ENCODE measurements at places on chromosomes 3 and 15.

DNA sequence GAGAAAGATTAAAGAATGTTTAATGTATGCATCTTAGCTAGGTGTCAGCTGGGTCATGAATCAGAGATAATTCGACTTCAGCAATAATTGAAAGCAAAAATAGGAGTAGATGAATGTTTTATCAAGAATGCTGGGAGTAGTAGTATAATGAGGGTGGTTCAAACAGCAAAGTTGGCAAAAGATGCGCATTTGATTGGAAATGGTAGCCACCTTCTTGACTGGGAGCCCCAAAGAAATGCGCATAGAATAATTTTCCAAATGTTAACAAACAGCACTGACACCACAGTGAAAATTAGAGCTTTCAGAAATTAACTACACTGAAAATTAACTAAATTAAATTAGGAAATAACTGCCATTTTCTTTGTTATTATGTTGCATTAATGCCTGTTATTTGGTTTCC, 195.8 kb downstream of the TUSC7 start:
- H3K27me3 ChIP-seq: no peaks in the 10 kb centered on the region
- no peak overlapping the region for H3K27ac ChIP-seq
- H3K4me1 ChIP-seq: no peaks in the 10 kb centered on the region
- DNase-seq: no peak
- H3K4me3 ChIP-seq: no peak overlapping the region
- H3K36me3 ChIP-seq: no peaks in the 10 kb centered on the region

- no peaks in the 10 kb centered on the region for H3K36me3 ChIP-seq
- H3K4me3 ChIP-seq: no peak overlapping the region
- H3K27me3 ChIP-seq: no peaks in the 10 kb centered on the region
Measured at GRCh38 chr15:94844538-94845389, 613.4 kb downstream of the MCTP2 start.

DNA sequence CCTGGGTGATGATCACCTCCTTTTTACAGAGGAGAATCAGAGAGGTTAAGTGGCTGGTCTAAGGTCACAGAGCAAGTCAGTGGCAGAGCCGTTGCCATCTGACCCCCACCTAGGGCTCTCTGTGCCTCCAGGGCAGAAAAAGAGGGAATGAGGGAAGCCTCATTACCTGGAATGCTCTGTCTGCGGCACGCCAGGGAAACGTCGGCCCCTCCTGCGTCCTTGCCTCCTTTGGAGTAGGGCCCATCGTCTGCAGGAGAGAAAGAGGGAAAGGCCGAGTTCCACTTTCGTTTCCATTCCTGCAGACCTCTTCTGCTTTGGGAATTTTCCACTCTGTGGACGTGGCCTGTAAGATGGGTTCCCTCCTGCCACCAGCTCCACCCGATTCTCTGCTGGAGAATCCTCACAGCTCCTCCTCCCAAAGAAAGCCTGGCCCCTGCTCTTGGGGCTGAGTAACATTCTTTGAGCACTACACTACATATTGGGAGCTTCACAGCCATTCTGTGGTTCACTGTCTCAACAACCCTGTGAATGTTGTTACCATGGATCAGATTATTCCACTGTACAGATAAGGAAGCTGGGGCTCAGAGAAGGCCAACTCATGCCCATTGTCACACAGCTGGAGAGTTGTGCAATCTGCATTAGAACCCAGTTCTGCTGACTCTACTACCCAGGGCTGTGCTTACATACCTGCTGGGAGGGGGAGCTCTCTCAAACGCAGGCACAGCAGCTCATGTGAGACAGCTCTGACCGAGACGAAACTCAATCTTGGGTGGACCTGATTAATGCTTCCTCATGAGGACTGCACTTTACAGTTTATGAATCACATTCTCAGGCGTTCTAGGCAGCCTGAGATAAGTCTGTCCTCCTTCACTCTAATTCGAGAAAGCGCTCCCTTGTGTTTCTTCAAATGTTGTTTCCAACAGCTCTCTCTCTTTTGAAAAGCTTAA, 14.2 kb downstream of the GRIP2 start:
- H3K4me1 ChIP-seq: peaks cover 2% of the 10 kb centered on the region
- H3K27ac ChIP-seq: no peak overlapping the region
- peak; percentile 53 for DNase-seq
- H3K4me3 ChIP-seq: no peak overlapping the region
- peaks cover 13% of the 10 kb centered on the region for H3K27me3 ChIP-seq

DNA sequence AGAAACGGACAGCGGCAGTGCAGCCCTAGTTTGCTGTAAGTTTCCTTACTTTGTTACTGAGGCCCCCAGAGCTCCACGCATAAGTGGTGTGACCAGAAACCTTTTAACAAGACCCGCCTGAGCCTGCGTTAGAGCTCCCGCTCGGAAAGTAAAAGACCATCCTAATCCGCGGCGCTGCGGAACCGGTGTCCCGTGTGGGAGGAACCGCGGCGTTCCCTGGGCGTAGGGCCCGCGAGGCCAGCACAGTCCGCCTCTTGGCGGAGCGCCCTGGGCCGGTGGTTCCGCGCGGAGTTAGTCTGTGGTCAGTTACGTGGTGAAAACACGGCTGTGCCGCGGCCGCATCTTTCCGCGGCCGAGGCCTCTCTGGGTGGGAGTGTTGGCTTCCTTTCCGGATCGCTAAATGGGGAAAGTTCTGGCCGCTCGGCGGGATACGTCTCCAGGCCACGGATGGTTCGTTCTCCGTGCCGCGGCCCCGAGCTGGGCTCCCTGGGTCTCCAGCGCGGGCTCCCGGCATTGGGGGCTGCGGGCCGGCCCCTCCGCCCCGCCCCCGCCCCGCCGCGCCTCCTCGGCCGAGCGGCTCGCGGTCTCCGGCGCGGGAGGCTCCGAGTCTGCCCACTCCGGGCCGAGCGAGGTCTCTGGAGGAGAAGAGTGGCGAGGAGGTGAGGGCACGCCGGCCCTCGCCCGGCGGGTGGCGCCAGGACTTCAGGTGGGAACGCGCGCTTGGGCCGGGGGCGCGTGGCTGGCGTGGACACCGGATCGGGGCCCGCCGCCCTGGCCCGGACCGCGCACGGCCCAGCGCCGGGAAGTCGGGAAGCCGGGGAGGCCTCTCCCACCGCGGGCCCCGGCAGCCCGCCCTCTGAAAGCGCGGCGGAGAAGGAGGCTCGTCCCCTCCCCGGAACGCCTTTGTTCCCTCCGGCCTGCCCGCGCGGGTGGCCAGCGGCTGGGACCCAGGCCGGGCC, 754 bp downstream of the B3GNT5 start:
- DNase-seq: peak; percentile 41
- H3K36me3 ChIP-seq: no peaks in the 10 kb centered on the region
- no peak overlapping the region for H3K27ac ChIP-seq
- H3K27me3 ChIP-seq: peaks cover 36% of the 10 kb centered on the region
- peak overlapping the region; percentile 61 for H3K4me3 ChIP-seq
- H3K4me1 ChIP-seq: no peaks in the 10 kb centered on the region

DNA sequence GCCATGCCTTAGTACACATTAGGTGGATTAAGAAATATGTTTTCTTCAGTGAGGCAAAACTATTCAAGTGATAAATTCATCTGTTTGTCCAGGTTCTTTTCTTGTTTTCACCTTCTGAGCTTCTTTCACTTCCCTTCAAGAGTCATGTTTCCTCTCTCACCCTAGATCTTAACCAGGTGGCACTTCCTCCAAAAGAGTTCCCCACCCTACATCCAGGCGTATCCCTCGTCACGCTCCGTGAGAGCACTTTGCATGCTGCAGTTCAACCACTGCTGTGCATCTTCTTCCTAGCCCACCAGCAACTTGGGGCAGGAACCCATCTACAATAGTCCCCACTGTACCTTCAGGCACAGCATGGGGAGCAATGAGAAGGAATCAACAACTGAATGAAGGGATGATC, 28.9 kb downstream of the OSBPL10 start:
- H3K36me3 ChIP-seq: no peaks in the 10 kb centered on the region
- H3K27me3 ChIP-seq: no peaks in the 10 kb centered on the region
- H3K4me1 ChIP-seq: no peaks in the 10 kb centered on the region
- H3K4me3 ChIP-seq: no peak overlapping the region
- no peak overlapping the region for H3K27ac ChIP-seq

DNA sequence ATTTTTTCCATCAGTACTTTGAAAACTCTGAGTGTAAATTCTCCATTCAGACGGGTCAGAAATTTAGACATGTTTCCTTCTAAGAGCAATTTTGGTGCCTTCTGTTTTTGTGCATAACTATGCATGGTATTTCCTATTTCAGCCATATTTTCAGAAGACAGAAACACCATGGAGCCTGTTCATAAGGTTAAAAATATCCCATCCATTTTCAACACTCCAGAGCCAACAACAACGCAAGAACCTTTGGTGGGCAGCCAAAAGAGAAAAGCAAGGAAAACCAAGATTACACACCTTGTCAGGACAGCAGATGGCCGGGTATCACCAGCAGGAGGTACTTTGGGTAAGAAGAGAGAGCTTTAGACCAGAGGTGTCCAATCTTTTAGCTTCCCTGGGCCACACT, 275.6 kb downstream of the BBX start:
- H3K27me3 ChIP-seq: no peaks in the 10 kb centered on the region
- DNase-seq: peak; percentile 43
- H3K4me1 ChIP-seq: peaks cover 2% of the 10 kb centered on the region

- no peaks in the 10 kb centered on the region for H3K36me3 ChIP-seq
- H3K27ac ChIP-seq: no peak overlapping the region
- H3K4me3 ChIP-seq: no peak overlapping the region
- H3K4me1 ChIP-seq: peaks cover 9% of the 10 kb centered on the region
Measured at GRCh38 chr3:71392251-71392650, 191.3 kb downstream of the FOXP1 start.

DNA sequence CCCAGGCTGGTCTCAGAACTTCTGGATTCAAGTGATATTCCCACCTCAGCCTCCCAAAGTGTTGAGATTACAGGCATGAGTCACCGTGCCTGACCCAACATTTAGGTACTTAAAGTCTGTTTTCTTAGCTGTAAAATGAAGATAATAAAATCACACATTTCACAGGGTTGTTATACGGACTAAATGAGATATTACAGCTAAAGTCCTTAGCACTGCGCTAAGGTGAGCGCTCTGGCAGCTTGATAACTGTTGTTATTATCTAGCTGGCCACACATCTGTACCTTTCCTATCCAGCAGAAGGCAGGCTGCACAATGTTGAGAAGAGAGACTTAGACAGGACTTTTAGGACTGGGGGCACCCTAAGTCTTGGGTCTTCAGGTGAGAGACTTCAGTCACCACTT, 2.7 kb upstream of the LIPH start:
- no peaks in the 10 kb centered on the region for H3K36me3 ChIP-seq
- no peak overlapping the region for H3K27ac ChIP-seq
- peak; percentile 26 for DNase-seq
- peaks cover 5% of the 10 kb centered on the region for H3K4me1 ChIP-seq
- H3K27me3 ChIP-seq: no peaks in the 10 kb centered on the region
